Globus pallidus (tissue), 1 donor: ENCODE measurements at places on chromosomes 2 and 18.

DNA sequence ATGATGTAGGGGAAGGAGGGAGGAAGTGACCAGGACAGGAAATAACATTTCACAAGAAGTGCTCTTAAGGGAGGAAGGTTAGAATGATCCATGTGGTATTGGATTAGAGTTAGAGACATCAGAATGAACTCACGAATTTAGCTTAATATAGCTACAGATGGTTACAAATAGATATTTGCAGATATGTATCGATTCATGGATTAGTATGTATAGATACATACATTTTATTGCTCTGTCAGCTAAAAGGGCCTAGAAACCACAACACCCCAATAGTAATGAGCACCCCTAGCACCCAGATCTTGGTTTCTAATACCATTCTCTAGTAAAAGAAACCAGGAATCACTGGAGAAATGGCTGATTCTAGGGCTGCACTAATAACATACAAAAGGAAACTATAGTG is 59.6 kb upstream of the LTBP1 start:
- DNase-seq = no peak

DNA sequence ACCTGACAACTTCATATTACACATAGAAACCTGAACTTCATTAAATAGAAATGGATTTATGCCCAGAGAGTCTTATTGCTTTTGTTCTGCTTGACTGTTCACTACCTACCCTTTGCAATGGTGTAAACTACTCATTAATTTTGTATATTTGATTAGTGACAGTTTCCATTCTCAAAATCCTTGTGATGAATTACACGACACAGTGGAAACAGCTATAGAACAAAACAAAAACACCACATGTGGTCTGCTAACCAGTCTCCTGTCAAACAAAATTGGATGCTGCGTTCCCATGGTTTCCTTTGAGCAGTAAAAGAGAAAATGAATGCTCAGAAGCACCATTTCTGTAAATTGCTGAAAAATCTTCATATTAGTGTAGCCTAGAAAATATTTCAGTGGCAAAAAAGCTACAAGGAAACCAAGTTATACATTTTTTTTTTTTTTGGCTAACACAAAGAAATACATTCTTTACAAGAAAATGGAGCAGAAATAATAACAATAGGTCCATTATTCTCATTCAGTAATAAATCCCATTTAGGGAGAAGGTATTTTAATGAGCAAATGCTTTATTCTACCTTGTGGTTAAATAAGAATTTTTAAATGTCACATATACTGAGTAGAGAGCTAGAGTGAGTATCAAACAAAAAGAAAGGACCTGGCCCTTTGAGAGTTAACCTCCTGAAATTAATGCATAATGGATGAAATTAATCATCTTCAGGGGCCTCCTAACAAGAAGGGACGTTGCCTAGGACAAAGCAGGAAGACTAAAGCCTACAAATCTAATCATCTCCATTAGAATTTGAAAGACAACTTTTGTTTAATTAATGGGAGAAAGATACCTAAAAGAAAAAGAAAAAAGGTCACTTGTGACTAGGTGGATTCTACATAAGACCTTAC is 355.1 kb upstream of the ZC3H15 start:
- no peak for DNase-seq

GRCh38 chr2:181185421-181185820 is 205.0 kb downstream of the UBE2E3 start:
- no peak for DNase-seq

- peak; percentile 62 for DNase-seq
Measured at GRCh38 chr2:231050018-231050901, 6.4 kb upstream of the PSMD1 start.
